ENCODE measurements at places on chromosomes 4 and X.

DNA sequence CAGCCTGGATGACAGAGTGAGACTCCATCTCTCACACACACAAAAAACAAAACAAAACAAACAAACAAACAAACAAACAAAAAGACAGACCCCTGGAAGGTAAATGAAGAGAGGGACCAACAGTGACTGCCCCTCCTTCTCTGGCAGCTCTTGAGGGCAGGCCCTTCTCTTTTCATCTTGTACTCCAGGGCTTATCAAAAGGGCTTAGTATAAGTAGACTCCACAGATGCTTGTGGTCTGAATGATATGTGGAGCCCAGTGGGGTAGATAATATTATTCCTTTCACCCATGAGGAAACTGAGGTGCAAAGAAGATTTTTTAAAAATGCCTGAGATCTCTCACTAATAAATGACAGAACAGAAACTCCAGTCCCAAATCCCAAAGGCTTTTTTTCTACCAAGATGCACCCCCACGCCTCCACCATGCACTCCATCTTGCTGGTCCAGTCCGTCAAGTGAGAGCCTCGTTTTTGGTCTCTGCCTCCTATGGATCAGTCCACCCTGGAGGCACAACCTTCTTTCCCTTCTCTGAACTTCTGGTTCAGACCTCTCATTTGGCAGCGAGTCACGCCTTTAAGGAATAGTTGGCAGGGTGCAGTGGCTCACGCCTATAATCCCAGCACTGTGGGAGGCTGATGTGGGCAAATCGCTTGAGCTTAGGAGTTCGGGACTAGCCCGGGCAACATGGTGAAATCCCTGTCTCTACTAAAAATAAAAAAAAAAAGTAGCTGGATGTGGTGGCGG lies 17.0 kb upstream of the CHRNA9 start:
- no peak for DNase-seq

- DNase-seq: no peak
Observed at GRCh38 chr4:5941601-5942000, 48.7 kb upstream of the CRMP1 start.

DNA sequence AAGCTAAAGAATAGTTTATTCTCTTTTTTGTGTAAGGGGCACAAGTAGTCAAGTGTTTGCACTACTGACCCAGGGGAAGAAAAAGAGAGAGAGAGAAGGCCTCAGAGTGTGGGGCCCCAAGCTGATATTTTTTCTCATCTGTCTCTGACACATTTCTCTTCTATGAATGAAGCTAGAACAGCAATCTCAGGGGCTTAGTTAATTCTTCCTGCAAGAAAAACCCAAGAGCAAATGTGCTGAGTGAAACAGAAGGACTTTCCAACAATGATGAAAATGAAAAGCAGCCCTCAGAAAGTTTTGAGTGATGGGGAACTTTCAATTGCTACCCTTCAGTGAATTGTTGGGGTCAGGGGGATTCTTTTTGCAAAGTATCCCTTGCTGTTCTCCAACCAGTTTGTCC lies 9.2 kb upstream of the MSN start:
- no peak for DNase-seq

- no peak for DNase-seq
Observed at GRCh38 chr4:10567766-10568165, 110.5 kb upstream of the ZNF518B start.

GRCh38 chrX:13085526-13085925 lies 41.1 kb upstream of the FAM9C start:
- no peak for DNase-seq

- DNase-seq: no peak
Observed at GRCh38 chr4:139738846-139739613, 73.4 kb downstream of the MGST2 start.

All from epithelial cell of prostate (primary cell).